Stimulated activated CD4-positive, alpha-beta T cell treated with anti-CD3 and anti-CD28 coated beads, Interleukin-4, amount 100 ng/mL, for 1 hour (primary cell): ENCODE measurements at places on chromosomes 5 and 9.

DNA sequence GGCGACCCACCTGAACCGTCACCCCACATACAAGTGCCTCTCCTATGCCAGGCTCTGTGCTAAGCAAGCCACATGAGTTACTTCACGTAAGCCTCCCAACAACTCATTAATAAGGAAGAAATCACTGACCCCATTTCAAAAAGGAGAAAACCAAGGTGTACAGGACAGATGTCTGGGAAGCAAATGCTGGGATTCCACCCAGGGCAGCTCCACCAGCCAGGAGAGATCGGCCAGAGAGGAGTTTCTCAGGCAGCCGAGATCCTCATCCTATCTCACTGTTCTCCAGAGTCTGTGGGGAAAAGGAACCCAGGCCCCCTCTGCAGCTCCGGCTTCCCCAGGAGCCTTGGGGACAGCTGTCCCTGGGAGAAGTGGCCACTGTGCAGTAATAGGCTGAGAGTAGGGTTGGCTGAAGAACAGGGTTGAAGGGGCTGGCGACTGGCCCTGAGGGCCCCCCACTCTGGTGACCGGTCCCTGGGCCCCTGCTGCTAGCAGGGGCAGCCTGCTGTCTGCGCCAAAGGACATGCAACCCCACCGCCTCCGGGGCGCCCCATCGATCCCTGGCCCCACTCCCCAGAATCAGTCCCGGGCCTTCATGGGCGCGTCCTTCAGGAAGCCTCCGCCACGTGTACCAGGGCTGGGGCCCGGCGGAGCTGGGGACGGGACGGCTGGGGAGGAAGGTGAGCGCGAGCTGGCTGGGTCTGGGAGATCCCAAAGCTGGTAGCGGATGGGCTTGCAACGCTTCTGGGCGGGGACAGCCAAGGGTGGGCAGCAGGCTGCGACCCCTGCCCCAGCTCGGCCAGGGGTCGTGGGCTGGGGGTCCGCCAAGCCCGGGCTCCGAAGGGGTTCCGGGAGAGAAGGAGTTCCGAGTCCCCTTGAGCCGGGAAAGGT, 44.1 kb upstream of the STXBP1 start:
- peak; percentile 20 for DNase-seq

DNA sequence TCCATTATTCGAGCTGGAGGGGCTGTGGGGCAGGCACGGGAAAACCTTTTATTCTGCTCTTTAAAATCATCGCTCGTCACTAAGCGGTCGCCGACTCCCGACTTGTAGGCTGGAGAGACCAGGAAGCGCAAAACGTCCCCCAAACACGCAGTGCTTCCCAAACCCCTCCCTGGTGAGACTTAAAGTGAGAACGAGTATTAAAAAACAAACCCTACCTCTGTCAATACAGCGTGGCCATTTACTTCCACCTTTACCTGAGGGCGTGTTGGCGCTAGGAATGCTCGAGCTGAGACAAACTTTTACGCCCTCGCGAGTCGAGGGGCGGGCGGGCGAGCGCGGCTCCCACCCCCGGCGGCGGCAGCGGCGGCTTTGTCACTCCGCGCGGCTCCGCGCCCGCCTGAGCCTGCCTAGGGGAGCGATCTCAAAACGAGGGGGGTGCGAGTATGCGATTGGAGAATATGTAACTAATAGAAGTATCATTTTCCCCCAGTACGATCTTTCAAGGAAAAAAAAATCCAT, at the start of gene NR2F1-AS1:
Gene NR2F1-AS1 (minus strand): TSS at position 293 of the 519 bp plus-strand sequence.
- no peak for DNase-seq

- DNase-seq, result no peak
Measured at GRCh38 chr9:7211657-7212056, 453.9 kb downstream of the KDM4C start.

DNA sequence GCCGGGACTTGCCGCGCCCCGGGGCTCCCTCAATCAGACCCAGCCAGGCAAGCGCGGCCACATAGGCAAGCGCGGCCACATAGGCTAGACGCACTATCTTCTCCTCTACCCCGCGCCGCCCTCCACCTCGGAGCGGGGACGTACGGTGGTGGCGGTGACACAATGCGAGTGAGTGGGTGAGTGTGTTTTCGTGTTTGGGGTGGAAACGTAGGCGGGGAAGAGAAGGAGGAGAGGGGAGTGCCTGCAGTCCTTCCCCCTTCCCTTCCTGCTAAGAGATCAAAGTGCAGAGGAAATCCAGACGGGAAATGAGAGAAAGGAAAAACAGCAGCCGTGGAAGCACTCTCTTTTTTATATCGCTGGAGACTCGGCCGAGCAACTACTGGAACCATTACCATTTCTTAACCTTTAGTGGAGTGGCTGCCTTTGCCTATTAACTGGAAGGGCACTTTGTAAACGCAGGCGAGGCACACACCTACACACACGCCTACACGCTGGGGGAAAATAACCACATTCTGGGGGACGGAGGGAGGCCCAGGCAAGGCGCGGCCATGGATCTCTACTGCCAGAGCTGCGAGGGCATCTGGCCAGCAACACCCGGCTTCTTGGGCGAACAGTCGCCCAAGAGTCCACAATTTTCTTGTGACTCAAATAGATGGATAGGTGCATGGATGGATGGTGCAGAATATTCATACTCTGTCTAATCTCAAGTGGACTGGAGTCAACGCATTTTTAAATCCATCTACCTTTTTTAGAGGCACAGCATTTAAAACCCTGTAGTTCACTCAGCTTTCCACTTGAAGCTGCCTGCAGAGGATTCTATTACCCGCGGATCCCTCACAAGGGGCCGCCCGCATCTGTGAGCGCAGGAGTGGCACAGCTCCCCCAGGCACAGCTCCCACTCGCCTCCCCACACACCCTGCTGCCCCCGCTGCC, 2.1 kb downstream of the EDIL3 start:
- no peak for DNase-seq

GRCh38 chr5:10201223-10201868, 48.3 kb downstream of the ATPSCKMT start:
- DNase-seq, result no peak

DNA sequence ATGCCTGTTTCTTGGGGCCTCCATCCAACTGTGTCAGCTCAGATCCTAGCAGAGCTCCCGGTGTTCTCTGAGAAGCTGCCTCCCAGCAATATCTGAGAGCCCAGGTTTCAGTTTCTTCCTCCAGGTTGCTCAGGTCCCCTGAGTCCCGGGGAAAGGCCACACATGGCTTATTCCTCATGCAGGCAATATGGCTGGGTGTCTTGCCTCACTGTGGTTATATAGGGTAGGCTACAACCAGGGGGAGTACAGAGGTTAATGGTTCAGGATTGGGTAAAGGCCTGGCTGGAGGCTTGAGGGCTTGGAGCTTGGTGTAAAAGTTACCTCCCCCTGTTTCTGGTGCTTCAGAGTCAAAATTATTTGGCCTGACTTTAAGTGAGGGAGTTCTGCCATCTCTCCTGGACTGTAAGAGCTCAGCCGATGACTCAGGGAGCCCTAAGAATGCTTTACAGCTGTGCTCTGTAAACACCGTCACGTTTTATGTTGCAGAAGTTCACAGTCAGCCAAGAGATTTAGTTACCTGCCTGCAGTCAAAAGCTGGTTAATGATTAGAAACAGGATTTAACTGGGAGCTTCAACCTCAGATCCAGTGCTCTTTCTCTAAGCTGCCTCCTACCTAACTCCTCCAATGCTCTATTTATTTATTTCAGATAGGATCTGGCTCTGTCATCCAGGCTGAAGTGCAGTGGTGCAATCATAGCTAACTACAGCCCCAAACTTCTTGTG, 24.3 kb upstream of the UBAP2 start:
- DNase-seq, result no peak

- DNase-seq, result no peak
Measured at GRCh38 chr5:69300537-69301203, 31.9 kb downstream of the CCDC125 start.

DNA sequence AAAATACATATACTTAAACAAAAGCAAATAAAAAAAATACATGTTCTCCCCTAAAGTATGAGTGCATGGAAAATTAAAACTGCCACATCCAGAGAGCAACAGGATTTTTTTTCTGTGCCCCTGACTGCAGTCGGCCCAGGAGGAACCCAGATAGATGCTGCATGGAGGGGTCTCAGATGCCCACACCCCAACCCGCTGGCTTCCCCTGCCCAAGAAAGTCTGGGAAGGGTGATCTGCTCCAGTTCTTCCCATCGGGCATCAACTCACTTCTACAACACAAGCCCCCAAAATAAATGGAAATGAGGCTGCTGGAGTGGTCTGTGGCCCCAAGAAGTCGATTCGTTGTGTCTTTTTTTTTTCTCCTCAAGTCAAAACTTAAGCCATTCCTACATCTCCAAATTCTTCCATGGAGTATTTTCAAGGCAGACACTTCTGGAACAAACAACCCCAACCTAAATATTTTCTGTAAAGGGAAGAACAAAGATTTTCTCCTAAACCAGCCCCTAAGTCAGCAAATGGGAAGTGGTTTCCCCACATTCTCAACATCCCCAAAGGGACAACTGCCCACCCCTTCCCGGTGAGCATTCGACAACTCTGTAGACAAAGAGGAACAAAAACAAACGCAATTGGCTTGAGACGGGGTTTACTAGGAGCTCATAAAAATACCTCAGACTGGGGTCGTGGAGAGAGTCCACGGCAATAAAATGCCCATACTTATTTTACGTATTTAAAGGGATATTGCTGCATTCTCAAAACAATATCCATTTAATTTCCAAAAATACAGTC, 46.7 kb downstream of the ROR2 start:
- no peak for DNase-seq

- DNase-seq, result no peak
Measured at GRCh38 chr5:181111010-181111409, 20.0 kb downstream of the OR2V1 start.

GRCh38 chr5:146165460-146165859, 17.0 kb downstream of the LARS1 start:
- no peak for DNase-seq

GRCh38 chr5:181061645-181062044, 21.6 kb downstream of the BTNL9 start:
- DNase-seq, result no peak

- DNase-seq, result no peak
Measured at GRCh38 chr5:144566747-144567420, 396.2 kb downstream of the KCTD16 start.

- DNase-seq, result no peak
Measured at GRCh38 chr5:124419531-124419930, 326.9 kb downstream of the ZNF608 start.

DNA sequence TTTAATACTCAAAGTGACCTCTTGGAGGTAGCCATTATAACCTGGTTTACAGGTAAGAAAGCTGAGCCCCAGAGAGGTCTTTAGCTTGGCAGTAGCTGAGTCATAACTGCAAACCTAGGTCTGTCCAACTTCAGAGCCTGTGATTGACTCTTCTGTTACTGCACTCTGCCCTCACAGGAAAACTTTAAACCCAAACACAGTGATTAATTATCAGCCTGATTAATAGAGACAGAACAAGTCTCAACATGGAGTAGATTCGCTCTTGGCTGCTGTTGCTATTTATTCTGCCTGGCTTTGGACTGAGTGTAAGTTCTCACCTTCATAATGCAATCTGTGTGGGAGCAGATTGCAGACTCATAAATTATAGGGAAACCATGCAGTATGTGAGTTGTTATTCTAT, 27.4 kb upstream of the TXN start:
- no peak for DNase-seq

DNA sequence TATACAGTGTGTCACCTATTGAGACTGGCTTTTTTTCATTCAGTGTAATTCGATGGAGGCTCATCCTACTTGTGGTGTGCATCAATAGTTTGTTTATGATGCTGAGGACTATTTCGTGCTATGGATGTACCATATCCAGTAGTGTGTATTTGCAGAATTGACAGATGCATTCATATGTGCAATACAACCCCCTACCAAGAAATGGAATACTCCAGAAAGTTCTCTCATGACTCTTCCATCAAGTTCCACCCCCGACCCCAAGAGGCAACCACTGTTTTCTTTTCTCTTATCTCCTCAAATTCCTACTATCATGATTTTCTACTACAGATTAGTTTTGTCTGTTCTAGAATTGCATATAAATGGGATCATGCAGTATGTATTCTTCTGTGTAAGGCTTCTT, 21.9 kb downstream of the FBXO10 start:
- no peak for DNase-seq
